Activated naive CD4-positive, alpha-beta T cell (primary cell): ENCODE measurements at places on chromosomes 1 and 21.

GRCh38 chr1:199550199-199551065 lies 477.1 kb upstream of the NR5A2 start:
- DNase-seq, result no peak

DNA sequence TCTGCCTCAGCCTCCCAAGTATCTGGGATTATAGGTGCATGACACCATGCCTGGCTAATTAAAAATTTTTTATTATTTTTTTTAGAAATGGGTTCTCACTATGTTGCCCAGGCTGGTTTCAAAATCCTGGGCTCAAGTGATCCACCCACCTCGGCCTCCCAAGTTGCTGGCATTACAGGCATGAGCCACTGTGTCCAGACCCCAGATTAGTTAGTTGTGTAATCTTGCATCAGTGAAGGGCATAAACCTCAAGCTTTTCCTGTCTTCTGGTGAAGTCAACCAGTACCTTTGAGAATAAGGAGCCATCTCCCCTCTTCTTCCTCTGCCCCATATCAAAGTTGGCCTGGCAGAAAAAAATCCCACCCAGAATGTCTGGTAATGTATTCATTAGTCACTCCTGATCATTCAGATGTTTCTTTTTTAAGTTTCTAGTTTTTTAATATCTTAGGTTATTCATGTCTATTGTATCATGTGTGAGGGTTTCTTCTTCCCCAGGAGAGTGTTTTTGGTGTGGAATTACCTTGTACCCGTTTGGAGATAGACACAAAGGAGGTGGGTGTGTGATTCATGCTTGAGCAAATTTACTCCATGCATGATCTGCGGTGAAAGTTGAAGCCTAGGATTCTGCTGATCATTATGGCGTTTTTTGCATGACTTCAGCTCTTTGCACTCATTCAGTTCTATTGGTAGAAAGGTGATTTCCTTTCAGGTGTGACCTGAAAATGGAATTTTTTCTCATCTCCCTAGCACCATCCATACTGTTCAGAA lies 144.0 kb downstream of the FMN2 start:
- DNase-seq, result no peak

GRCh38 chr1:27632387-27633297 lies 2.3 kb downstream of the FGR start:
- DNase-seq, result no peak

DNA sequence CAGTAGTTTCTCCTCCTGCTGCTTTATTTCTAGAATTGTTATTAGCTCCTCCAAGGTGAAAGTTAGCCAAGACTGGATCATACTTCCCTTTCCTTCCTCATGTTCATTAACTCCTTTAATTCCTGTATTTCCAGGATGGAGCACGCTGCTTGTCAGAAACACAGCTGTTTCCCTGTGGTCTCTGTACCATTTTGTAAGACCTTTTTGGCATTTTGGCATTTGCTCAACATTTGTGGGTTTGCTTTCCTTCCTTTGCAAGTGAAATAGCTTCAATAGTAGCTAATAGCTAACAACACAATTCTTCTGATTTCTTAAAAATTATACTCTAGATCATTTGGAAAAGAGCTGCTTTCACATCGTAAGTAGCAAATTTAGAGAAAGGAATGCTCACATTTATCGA lies 44.3 kb upstream of the HPDL start:
- no peak for DNase-seq

DNA sequence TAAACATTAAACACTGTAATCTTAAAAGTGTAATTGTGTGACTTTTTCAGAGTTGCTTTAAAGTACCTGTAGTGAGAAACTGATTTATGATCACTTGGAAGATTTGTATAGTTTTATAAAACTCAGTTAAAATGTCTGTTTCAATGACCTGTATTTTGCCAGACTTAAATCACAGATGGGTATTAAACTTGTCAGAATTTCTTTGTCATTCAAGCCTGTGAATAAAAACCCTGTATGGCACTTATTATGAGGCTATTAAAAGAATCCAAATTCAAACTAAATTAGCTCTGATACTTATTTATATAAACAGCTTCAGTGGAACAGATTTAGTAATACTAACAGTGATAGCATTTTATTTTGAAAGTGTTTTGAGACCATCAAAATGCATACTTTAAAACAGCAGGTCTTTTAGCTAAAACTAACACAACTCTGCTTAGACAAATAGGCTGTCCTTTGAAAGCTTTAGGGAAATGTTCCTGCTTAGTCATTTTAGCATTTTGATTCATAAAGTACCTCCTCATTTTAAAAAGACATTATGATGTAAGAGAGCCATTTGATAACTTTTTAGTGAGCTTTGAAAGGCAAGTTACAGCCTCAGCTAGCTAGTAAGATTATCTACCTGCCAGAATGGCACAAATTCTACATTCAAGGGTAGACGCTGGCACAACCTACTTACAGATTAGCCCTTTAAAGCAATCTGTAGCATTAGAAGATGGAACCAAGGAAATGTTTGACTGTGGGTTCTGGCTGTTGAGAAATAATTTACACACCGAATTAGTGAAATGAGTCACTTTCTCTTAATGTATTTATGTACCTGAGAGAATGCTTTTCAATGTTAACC lies 9.4 kb downstream of the SOD1 start:
- DNase-seq, result no peak

GRCh38 chr1:225427235-225428067 lies at the start of gene LBR:
LBR (minus strand) TSS chr1:225428038; CDS start chr1:225424075, 3,963 bp downstream.
- no peak for DNase-seq

DNA sequence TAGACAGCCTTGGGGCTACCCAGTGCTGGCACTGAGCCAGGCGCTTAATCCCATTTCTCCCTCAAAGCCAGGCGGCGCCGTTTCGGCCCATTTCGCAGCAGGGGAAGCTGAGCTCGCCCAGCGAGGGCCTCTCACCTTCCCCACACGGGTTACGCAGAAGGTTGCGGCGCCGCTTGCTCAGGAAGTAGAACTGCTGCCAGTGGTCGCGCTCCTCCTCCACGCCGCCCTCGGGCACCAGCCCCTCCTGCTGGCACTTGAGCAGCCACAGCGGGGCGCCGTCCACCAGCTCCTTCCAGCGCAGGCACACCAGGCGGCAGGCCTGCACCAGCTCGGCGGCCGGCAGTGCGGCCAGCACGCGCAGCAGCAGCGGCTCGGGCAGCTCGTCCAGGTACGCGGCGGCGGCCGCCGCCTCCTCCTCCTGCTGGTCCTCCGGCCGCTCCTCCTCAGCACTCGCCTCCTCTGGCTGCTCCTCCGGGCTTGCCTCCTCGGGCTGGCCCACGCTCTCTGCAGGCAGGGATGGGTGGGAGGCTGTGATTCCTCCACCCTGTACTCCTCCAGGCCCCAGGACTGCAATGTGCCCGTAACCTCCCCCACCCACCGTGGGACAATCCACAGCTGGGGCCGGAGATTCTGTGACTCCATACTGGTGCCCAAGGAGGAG lies 3.8 kb downstream of the FBXO2 start:
- DNase-seq, result peak; percentile 33

DNA sequence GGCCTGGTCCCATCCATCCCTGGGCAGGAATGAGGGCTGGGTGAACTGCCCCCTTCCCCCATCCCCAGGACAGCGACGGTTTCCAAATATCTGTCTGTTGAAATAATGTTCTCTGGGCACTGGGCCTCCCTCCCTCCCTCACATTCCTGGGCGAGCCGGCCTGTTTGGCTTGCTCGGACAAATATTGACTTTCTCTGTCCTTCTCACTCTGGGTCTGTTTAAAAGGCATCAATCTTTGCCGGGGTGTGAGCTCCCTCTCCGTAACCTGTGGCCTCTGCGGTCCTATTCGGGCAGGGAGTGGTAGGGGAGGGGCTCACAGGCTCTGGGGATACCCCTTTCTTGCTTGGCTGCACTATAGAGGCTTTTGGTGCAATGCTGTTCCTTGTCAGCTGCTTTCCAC lies 40.2 kb downstream of the FOXD2 start:
- no peak for DNase-seq

GRCh38 chr1:20964540-20965484 lies 177.7 kb upstream of the HP1BP3 start:
- DNase-seq, result no peak

- DNase-seq, result no peak
These were observed 26.4 kb upstream of the KAZN start for GRCh38 chr1:14571810-14572767.

DNA sequence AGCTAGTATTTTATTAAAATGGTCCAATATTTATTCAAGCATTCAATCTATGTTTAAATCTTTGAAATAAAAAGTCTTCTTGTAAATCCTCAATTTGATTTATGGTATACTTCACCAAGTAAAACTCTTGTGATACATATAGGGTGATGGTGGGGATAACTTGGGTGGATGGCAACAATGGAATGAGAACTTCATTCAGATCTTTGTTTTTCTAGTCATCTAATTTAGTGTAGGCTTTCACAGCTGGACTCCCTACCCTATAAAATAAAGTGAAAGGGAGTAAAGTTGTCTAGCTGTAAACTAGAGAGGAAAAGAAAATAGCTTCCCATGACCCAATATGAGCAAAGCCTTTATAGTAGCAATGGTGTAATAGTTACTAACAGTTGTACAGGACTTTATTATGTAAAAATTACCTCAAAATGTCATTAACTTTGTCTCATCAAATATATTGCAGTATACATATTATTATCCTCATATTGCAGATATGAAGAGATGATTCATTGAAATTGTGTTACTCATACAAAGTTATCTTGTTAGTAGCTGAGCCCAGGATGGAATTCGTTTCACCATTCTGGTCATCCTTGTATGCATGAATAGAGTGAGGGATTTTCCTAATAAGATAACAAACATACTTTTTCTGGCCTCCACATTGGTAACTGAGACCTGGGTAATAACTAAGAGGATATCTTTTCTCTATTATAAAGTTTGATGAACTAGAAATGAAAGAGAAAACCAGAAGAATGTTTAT lies 1377.7 kb upstream of the ADGRL4 start:
- no peak for DNase-seq

- no peak for DNase-seq
These were observed 3.3 kb upstream of the LPAR3 start for GRCh38 chr1:84896279-84896678.

DNA sequence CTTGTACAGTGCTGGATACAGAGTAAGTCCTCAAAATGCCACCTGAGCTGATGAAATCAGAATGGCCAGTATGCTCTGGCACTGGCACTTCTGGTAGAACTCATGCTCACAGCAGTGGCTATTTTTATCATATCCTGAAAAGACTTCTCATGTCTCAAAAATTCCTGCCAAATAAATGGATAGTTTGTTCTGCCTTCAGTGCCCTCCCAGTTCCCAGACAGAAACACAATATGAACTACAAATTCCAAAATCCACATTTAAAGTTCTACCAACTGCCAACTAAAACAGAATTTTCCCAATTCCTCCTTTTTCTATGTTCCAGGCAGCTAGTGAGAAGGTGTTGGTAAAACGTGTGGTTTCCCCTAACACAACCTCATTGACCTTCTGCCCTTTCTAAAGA lies 51.4 kb upstream of the RGS1 start:
- no peak for DNase-seq

GRCh38 chr1:3729594-3730542 lies 22.4 kb upstream of the CCDC27 start:
- no peak for DNase-seq

DNA sequence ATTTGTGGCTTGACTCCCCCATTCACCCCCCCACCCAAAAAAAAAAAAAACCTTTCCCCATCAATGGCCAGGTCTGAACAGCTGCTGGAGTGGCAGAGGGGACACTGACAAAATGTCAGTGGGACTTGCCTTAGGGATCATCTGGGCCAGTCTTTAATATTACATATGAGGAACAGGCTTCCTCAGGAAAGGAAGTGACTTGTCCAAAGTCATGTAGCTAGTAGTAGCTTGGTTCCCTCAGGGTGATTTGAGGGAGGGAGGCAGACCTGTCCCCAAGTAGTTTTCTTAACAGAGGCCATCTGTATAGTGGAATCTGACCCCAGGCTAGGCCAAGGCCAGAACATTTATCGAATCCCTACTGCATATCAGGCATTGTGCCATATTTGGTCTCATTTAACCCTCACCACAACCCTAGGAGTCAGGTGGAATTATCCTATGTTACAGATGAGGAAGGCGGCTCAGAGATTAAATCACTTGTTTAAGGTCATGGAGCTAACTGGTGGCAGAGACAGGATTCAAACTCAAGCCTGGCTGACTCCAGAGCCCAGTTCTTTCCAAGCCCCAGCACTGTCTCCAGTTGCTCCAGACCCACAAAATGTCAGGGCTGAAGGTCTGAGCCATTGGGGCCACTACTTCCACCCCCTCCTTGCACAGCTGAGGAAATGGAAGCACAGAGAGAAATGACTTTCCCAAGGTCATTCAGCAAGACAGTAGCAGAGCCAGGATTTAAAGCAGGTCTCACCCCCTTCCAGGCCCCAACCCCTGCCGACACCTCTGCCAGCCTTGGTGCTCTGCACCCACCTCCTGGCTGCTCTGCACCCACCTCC lies 10.4 kb downstream of the ZBTB7B start:
- DNase-seq, result no peak

- no peak for DNase-seq
These were observed 65.7 kb upstream of the CNTN2 start for GRCh38 chr1:204977318-204977717.

- no peak for DNase-seq
These were observed 28.8 kb downstream of the CHD5 start for GRCh38 chr1:6151291-6151822.

GRCh38 chr1:2856066-2856390 lies 54.5 kb upstream of the TTC34 start:
- no peak for DNase-seq

DNA sequence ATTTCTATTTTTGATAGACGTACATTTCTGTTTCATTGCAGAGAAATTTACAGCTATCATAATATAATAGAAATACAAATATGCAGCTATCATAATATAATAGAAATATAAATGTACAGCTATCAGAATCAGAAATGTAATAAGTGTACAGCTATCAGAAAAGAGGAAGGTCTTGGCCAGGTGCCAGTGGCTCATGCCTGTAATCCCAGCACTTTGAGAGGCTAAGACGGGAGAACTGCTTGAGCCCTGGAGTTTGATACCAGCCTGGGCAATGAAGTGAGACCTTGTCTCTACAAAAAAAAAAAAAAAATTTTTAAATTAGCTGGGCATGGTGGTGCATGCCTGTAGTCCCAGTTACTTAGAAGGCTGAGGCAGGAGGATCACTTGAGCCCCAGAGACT lies 37.9 kb downstream of the PIGM start:
- no peak for DNase-seq

GRCh38 chr1:70675737-70676156 lies 264.7 kb downstream of the CTH start:
- no peak for DNase-seq

DNA sequence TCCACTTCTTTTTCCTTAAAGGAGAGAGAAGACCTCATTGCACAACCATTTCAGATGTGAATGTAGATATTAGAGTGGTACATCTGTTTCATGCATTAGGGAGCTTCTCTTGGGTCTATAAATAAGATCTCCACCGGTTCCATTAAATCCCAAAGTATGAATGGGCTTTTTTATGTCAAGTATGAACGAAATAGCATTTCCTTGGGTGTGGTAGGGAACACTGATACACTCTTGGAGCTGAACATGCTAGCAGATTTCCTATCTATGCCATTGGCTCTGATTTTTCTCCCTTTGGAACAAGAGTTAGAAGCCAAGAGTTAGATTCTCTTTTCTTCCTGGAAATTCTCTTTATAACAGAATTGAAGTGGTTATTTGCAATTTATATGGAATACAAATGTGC lies 245.6 kb upstream of the ADAMTS5 start:
- DNase-seq, result no peak

GRCh38 chr1:20237646-20238045 lies 51.3 kb upstream of the PLA2G2C start:
- no peak for DNase-seq

GRCh38 chr1:110689868-110690267 lies 15.1 kb upstream of the KCNA3 start:
- DNase-seq, result no peak

GRCh38 chr1:29124366-29125236 lies 898 bp upstream of the TMEM200B start:
- DNase-seq, result peak; percentile 33

GRCh38 chr1:232628335-232629249 lies 1.3 kb downstream of the SIPA1L2 start:
- no peak for DNase-seq
